ENCODE measurements at places on chromosomes 13 and 19.

DNA sequence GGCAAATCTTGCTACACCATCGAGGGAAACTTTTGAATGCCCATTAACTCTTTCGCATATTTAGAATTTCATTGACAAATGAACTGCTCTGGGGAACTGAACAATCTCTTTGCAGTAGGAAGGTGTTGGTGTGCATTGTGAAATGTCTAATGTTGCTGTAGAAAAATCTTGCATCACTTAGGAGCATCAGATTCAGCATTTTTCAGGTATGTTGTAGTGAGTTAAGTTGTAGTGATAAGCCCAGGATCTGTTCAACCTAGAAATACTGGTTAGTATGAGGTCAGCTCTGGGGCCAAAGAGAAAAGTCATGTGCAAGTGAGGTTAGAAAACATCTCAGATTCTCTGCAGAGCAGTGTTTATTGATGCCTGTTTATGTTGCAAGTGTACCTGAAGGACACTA lies 4.1 kb downstream of the FRY start:
- no peak for DNase-seq

- DNase-seq, result peak; percentile 34
Observed at GRCh38 chr19:10896851-10897526, 25.6 kb downstream of the CARM1 start.

DNA sequence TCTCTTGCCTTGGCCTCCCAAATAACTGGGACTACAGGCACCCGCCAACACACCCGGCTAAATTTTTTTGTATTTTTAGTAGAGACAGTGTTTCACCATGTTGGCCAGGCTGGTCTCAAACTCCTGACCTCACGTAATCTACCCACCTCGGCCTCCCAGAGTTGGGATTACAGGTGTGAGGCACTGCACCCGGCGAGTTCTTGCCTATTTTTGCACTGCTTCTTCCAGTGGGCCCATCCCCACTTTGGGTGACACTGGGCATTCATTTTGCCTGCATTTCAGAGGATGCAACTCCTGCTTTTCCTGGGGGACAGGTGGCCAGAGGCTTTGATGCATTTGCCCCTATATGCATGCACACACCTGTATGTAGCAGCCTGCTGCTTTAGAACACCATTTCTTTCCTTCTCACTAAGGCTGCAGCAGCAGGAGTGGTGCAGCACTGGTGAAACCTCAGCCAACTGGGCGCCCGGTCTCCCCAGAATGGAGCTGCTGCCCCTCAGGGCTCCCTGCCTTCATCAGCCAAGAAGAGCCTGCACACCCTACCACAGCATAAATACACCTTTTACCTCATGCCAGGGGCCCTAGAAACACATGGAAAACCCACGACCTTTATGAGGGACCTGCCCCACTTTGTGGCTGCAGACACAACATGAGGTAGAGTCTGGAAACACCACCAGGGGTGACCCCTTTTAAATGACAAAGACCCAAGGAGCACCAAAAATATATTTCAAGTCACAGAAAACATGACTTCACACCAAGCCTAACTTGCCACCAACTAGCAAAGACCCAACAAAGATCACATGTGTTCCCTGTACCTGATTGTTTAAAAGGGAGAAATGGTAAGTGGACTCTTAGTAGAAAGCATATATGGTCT lies 36.8 kb upstream of the POP4 start:
- no peak for DNase-seq

- no peak for DNase-seq
Observed at GRCh38 chr13:46211116-46211482, 629 bp upstream of the LRRC63 start.

DNA sequence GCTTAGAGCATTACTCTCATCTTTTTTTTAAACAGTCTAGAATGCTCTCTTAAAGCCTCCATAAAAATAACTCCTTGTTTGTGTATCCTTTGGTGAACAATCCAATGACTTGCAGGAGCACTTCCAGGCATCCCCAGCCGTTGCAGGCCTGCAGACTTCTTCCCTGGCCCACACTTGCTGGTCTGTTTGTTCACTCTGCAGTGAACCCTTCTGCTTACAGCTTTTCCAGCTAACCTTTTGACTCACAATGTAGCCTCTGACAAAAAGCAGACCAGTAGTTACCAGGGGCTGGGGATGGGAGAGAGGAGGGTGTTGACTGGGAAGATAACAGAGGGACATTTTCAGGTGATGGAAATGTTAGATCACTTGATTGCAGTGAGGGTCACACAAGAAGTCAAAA lies 9.1 kb downstream of the GPR42 start:
- no peak for DNase-seq

DNA sequence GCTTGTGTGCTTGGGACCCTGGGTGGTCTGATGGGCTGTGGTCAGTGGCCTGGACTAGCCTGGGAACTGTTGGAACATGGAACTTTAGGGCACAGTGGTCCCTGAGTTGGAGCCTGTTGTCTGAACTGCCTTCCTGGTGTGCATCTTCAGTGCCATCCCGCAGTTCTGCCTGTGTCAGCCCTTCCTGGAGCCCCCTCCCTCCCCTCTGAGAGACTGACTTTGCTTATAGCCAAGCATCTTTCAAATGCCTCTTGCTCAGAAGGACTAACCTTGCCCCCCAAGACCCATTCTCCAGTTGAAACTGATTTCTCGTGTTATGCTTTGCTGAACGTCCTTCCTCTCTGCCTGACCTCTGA lies 14.3 kb downstream of the MAU2 start:
- DNase-seq, result no peak

DNA sequence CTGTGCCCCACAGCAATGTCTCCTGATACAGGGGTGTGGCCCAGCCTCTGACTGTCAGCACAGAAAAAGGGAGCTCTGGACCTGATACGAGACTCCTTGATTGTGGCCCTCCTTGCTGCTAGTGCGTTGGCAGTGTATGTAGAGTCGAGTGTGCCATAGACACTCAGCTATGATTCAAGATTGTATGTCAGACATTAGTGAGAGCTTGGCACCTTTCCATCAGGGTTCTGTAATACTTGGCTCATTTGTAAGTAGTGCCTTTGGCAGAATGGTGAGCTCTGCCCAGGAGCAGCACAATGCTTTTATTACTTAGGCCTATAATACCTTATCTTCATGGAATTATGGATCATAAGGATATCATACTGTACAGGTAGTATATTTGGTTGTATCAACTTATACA lies 83.4 kb downstream of the ATP8A2 start:
- no peak for DNase-seq

- no peak for DNase-seq
Observed at GRCh38 chr19:39080431-39080830, 3.7 kb upstream of the ACP7 start.

GRCh38 chr19:50723069-50723468 lies at the start of gene CLEC11A:
CLEC11A (plus strand) TSS chr19:50723364; CDS start chr19:50723526, 162 bp downstream.
- no peak for DNase-seq

DNA sequence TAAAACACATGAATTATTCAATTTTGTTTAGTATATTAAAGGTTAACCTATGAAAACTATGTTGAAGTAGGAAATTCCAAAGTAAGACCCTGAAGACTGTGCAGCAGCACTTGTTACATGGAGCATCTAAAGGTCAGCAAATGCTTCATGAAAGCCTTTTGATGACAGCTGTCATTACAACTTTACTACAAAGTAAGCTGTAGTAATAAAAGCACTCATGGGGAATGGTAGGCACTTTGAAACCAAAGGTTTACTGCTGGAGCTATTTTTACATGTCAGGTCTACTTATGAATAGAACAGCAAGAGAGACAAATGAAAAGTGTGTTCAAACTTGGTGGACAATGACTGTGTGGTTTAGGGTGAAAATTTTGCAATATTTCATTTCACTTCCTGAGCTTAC lies 672.5 kb upstream of the PCDH20 start:
- no peak for DNase-seq

GRCh38 chr13:102812611-102813287 lies 13.8 kb downstream of the BIVM start:
- no peak for DNase-seq
